Frontal cortex (tissue), 4 donors: ENCODE measurements at places on chromosomes 7 and 10.
A peak's percentile ranks its signal among the peaks of the same experiment; 100 is the strongest.

- DNase-seq: no peak
Measured at GRCh38 chr10:97157578-97158095, 28.1 kb downstream of the SLIT1 start.

- no peak for DNase-seq
Measured at GRCh38 chr10:113313048-113313602, 239.7 kb upstream of the HABP2 start.

DNA sequence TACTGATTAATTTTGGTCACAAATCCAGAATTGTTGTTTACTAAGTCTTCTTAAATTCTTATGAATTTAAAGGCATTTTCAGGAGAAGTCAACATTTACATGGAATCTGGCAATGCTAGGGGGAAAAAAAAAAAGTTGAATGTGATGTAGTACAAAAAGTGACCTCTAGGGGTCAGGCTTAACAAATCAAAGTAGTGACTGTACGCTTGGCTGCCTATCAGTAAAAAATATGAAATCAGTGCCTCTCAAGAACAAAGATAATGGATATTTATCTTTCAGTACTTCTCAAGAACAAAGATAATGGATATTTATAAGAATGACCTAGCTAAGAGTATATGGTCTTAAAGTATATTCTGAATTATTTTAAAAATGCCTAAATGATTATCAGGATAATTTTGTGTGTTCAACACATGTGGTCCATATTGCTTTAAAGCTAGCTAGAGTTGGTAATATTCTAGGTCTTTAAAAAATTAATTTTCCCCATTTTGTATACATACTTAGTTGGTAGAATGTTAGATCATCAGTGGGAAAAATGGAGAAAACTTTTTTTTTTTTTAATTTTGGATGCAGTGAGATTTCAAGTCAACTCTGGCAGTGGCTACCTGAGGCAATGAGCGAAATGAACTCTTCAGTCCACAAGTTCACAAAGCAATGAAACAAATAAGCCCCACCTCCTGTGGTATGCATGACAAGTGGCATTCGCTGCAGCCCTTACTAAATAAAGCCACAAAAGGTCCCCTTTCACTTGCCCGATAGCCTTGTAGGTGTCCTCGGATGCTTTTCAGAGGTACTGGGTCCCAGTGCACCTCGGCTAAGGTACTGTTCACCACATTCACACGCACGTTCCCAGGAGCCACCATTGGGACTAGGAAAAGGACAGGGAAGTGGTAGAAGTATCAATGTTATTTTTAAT is 51.2 kb upstream of the LAMB4 start:
- peak; percentile 25 for DNase-seq

DNA sequence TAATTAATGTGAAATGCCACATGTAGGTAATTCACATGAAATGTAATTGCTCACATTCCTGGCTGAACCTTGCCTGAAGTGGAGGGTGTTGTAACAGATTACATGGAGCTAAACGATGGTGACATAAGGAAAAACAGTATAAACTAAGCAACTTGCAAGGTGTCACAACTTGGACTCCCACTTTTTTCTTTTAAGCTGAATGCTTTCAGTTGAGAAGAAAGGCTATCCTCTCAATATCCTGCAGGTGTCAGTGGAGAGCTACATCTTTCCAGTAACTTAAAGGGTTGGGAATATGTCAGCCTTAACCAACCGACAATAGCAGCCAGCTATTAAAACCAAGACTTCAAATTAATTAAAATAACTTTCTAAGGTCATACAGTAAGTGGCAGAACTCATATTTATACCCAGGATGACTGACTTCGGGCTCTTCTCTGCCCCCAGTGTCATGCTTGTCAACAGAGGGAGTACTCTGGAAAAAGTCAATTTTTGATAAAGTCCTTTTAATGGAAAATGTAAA is 33.7 kb downstream of the NRBF2 start:
- DNase-seq: peak; percentile 29

GRCh38 chr7:2260820-2261219 is 18.8 kb downstream of the NUDT1 start:
- no peak for DNase-seq
